ENCODE measurements at places on chromosomes 5 and 9. TPM values are rescaled to one million over a fixed set of nuclear protein-coding genes. Genes with fewer than 3 reads are reported as not detected.

Gene GFI1B
- not detected for total RNA-seq

Gene NPR3
- total RNA-seq = 20.9 TPM

Gene WDR36
- total RNA-seq = 15.2 TPM

Gene IL4
- not detected for total RNA-seq

Gene TRIM41
- total RNA-seq = 28.7 TPM

Gene BTNL8
- not detected for total RNA-seq
